NCI-H1092 treated with DMSO at 0.1 percent for 48 hours (cell line): ENCODE measurements at places on chromosomes 7 and 10.

GRCh38 chr7:132755538-132756483, 179.5 kb upstream of the PLXNA4 start:
- peak; percentile 32 for DNase-seq

- DNase-seq = no peak
Observed at GRCh38 chr7:135929249-135929648, 47.9 kb downstream of the MTPN start.

DNA sequence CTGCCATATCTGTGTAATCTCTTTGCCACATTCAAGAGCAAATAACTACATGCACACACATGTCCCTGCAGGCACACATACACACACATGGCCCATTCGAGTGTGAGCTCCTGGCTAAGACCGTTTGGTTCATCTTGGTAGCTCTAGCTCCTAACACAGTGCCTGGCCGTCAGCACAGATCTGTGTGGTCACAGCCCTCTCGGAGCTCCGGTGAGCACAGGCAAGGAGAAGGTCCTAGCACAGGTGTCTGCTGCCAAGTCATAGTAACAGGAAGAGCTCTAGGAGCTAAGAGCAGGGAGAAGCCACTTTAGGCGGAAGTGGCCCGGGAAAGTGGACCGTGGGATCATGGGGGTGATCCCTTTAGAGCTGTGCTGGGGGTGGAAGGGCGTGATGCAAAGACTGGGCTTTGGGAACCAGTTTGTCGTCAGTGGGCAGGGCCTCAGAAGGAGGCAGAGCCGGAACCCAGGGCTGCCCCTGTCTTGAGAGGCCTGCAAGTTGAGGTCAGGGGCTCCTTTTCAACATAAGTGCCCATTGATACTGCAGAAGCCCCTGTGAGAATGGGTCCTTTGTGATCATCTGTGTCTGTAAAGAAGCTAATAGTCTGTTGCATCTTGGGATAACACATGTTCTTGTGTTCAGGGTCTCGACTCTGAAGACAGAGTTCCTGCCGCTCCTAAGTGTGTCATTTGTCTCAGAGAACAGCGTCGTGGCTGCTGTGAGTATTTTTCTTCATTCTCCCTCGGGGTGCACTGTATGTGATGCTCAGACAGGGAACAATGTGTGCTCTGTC, 16.6 kb upstream of the ARPC1B start:
- no peak for DNase-seq

DNA sequence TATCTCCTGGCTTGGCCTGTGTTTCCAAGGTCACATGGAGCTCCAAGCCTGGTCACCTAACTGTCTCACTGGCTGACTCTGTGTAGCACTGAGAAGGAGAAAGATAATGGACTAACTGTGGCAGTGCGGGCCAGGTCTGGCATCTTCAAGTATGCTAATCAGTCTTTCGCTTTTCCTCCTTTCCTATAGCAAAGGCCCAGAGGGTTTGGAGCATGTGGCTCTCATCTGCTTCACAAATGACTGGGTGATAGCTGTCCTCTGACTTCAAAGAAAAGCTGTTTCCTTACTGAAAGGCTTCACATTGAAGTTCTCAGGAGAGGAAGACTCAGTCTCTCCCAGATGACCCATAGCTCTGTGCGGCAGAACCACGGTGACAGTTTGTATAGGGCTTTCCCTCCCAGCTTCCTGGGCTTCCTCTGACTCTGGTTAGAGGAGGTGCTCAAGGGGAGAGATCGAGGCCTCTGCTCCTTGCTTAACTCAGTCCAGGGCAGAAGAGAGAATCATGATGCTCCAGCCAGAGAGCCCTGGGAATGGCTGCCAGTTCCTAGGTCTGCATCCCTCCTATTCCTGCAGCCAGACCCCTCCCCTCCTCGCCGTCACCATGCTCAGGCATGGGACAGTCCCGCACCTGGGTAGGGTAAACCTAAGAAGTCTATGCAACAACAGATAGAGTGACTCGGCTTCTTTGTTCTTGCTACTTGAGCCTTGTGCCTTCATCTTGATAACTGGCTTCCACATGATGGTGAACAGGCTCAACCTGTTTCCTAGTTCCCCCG, 72.3 kb downstream of the CCDC71L start:
- DNase-seq = no peak

GRCh38 chr10:30510932-30511700, 77.1 kb downstream of the MAP3K8 start:
- DNase-seq = no peak

GRCh38 chr10:124515244-124515970, 53.8 kb downstream of the LHPP start:
- no peak for DNase-seq

- DNase-seq = peak; percentile 41
Observed at GRCh38 chr10:131126321-131127137, 185.0 kb downstream of the TCERG1L start.

DNA sequence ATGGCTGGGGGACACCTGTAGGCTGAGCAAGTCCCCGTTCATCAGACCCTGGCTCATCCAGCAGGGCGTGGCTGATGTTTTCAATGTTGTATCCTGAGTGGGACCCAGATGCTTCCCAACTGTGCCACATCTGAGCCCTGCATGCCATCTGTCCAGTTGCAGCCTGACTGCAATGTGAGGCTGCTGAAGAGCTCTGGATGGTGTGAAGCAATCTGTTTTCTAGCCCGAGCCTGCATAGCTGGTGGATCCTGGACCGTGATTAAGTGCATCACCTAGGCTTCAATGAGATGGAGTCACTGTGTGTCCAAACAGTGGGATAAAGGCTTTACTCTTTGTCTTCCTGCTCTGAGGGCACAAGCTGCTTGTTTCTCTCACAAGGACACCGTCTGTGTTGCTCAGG, 99.8 kb downstream of the TCF7L2 start:
- no peak for DNase-seq

DNA sequence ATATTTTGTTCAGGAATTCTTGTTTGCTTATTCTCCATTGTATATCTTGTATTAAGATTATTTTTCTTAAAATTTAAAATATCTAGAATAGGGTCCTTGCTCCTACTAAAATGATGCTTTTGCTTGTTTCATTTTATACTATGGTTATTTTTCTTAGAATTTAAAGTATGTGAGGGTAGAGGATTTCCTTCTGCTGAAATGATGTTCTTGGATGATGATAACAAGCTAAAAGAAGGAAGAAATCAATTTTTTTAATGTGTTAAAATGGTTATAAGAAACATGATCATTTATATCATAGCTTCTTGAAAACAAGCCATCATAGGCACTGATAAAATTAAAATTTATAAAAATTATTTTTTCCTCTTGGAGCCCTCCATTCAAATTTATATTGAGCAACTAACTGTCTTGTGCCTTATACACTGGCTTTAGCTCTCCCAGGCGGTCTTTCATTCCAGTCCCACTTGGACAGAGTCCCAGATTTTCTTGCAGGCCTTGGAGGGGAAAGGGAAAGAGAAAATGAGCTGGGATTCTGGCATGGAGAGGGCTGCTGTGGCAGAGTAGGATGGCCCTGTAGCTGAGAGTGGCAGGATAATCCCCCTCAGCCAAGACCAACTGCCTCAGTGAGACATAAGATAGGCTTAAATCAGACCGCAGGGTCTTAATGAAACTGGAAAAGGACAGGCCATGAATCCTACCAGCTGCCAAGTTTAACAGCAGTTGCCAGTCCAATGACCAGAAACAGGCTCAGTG, 60.2 kb downstream of the DNAJB9 start:
- DNase-seq = peak; percentile 87

- DNase-seq = no peak
Observed at GRCh38 chr7:100974021-100974420, 4.7 kb downstream of the MUC12 start.

GRCh38 chr10:131854579-131855335, 46.1 kb upstream of the PPP2R2D start:
- DNase-seq = no peak

DNA sequence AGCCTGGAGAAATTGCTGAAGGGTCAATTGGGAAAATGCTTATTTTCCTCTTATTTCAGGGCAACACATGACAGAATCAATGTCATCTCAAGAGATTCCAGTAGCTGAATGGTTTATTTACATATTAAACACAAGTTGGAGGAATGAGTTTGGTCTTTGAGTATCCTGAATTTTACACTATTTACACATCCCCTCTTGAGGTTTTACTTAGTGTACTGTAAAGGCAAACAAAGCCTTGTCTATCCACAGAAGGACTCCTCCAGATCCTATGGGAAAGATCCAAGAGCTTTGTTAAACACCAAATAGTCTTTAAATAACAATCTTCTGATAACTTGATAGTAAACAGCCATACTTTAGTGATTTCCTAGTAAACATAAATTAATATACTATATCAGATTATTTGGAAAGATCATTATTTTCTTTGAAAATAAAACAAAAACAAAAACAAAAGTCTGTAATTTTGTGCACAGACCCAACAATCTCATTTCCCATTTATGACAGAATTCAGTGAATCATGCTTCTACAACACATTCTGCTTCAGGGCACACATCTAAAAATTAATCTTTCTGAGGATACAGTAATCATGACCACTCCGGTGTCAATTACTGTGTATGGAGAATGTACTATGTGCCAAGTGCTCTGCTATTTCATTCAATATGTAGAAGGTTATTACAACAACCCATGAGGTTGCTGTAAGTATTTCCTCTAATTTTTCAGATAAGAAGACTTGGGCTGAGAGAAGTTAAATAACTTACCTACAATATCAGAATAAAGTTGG, 575.0 kb upstream of the LRRTM3 start:
- no peak for DNase-seq

DNA sequence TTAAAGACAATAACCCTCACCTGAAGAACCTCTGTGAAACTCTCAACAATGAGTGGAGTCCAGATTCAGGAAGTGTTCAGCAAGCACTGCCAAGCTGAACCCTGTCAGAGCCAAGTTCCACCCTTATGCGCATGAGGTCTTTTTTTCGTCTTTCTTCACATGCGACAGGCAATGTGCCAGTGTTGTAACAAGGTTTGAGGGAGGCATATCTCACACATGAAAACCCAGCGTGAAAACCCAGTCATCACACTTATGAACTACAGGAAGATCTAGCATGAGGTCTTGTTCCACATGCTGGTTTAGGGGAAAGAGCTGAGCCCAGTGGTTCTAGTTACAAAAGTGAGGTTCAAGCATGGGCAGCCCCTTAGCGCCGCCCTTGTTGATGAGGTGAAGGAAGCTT, 49.7 kb downstream of the RABGEF1 start:
- DNase-seq = no peak

GRCh38 chr7:66330961-66331360, 125.8 kb downstream of the TPST1 start:
- DNase-seq = no peak

DNA sequence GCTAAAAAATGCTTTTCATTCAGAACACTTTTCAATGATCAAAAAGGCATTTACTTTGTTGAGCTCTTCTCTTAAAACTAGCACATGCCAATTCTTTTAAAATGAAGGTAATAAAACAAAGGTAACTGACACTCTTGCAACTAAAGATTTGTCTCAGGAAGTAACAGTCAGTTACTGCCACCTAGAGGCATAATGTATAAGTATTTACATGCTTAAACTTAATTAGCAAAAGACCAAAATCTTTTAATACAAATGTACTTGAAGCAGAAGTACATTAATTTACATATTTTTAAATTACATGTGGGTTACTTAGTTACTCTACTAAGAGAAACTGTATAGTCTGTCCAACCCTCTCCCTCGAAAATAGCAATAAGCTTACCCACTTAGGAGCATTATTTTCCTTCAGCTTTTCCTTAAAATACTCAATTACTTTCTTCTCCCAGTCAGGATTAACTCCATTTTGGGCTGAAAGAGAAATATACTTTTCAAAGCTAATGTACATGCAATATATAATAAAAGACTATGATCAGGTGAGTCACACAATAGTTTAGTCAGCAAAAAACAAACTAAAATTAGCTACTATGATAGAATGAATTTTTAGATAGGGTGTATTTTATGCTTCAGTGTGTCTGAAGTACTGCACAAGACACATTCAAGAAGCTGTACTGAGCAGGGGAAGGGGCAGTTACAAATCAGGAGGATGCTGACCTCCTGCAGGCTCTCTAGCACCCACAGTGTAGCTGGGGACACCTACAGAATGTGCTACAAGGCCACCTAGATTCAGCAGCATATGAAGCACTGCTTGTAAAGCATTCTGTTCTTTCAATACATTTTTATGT, 13.0 kb downstream of the MCMBP start:
- DNase-seq = no peak

GRCh38 chr10:9957351-9957750, 1060.3 kb upstream of the CELF2 start:
- DNase-seq = no peak

DNA sequence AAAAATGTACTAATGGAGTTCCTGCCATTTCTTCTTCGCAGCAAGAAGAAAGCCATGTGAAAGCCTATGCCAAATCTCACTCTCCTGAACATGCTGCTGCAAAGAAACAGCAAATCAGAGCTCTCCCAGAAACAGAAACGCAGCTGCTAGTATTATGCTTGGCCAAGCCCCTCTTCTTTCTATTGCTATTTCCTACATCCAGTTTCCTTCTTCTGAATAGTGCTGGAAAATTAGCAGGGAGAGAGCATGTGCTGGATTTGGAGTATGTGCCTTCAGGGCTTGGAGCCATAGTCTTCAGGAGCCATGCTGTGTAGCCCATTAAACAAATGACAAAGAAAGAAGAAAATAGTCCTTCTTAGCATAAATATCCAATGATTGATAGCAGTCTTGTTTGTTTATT, 852.0 kb upstream of the PHF14 start:
- DNase-seq = peak; percentile 53

GRCh38 chr10:59360605-59361405, 1.5 kb downstream of the FAM13C start:
- DNase-seq = no peak

DNA sequence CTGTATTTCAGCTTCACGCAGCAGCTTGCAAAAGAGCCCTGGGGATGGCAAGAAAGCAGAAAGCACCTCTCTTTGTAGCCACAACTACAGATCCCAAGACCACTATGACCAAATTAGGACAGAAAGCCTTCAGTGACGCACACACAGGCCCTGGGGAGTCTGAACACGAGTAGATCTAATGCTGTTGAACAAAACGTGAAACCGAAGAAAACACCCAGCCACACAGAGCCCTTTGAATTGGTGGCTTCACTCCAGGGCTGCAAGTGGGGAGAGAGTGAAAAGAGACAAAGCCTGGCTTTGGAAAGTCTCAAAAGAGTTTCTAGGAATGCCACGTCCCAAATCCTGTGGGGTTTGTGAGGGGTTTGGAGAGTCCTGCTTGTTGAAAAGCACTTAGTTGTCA, 28.4 kb downstream of the PLXNA4 start:
- no peak for DNase-seq

DNA sequence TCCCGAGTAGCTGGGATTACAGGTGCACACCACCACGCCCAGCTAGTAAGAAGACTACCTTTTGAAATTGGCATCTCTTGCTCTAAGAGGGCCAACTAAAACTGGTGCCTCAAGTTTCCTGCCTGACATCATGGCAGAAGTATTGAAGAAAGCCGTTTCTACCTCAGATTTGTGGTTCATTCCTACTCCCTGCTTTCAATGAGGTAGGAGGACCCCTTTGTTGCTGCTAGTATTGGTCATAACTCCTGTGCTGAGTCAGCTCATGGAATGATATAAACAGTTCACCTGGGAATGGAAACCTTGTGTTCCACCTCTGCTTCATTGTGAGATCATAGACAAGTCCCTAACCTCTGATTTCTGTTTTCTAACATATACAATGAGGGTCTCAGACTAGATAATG, 82.8 kb downstream of the CDK6 start:
- no peak for DNase-seq
